ENCODE measurements at places on chromosomes 6 and 20. TPM values are rescaled to one million over a fixed set of nuclear protein-coding genes. Genes with fewer than 3 reads are reported as not detected.

SLC22A7 gene
- total RNA-seq: not detected

OR2B2 gene
- total RNA-seq: not detected

DEK gene
- 105 TPM for total RNA-seq

EPPIN gene
- total RNA-seq: not detected

TBX18 gene
- total RNA-seq: not detected

PRL gene
- total RNA-seq: not detected

PLCB4 gene
- not detected for total RNA-seq

ZNF165 gene
- 0.48 TPM for total RNA-seq

ZBP1 gene
- 4.9 TPM for total RNA-seq

NCOA6 gene
- 30.7 TPM for total RNA-seq

SNAI1 gene
- total RNA-seq: 0.71 TPM

TEAD3 gene
- 0.24 TPM for total RNA-seq

TNF gene
- total RNA-seq: 420 TPM

REM1 gene
- total RNA-seq: not detected

B3GALT4 gene
- 11.2 TPM for total RNA-seq

IL17A gene
- total RNA-seq: 0.22 TPM

PPP1R3G gene
- 0.05 TPM for total RNA-seq

EYA2 gene
- total RNA-seq: not detected

HMGCLL1 gene
- not detected for total RNA-seq

PREX1 gene
- total RNA-seq: 167 TPM

PNRC1 gene
- total RNA-seq: 102 TPM

C6orf52 gene
- 4.0 TPM for total RNA-seq

RHAG gene
- not detected for total RNA-seq

MYB gene
- total RNA-seq: 145 TPM

Measured in natural killer cell treated with Interleukin-12 subunit alpha and Interleukin-12 subunit beta and Interleukin-15 and Interleukin-18, amount 100 ng/mL, for 72 hours (primary cell).